ENCODE measurements at places on chromosomes 5 and 9. TPM values are rescaled to one million over a fixed set of nuclear protein-coding genes. Genes with fewer than 3 reads are reported as not detected.

GRCh38 chr5:90015584-90016018, 394.0 kb downstream of the CETN3 start:
- no peak for DNase-seq

The SLC4A9 gene
- not detected for total RNA-seq

- no peak for DNase-seq
These were observed 71.0 kb downstream of the NREP start for GRCh38 chr5:111685969-111686368.

The PCSK1 gene
- total RNA-seq = not detected

DNA sequence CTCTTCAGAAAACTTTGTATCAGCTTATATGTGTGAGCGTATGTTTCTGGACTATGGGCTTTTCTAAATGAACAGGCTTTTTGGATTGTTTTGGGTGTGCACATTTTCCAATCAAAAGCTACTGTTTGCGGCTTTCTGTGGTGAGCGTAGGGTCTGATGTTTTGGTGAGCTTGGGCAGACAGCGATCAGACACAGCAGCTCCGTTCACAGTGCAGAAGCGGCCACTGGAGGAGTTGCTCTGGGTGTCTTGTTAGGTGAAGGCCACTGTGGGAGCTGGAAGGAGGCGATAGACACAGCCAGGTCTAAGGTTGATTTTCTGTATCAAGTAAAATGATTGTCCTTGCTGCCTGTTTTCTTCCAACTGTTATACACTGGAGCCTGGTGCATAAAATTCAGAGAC, 11.1 kb downstream of the PRRC2B start:
- no peak for DNase-seq

DNA sequence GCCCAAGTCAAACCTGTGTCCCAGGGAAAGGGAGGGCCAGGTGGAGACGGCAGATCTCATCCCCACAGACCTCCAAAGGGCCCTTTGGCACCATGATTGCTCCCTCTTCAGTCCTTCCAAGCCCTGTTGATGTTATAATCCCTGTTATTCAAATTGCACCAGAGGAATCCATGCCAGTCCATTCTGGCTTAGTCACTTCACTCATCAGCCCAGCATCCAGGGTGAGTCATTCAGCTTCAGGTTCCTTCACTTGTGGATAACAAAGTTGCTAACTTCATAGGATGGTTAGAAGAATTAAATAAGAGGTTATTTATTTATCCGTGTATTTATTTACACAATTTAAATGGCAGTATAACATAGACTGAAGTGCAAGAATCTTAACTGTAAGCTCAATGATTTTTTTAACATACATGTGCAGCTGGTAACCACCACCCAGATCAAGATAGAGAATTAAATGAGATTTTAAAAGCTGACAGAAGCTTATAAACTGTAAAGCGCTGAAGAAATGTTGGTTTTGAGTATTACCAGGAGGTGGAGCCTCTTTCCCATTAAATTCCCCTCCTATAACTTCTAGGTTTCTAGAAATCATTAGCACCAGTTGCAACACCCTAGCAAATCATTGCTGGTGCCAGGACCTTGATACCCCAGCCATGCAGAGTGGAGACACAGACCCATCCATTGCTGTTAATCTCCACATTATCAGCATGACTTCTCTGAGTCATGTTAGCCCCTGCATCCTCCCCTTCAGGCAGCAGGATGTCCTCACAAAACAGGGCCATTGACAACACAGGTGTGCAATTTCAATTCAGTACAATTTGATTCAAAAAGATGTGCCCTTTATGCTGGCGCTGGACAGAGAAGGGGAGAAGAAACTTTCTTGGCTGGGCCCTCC, 77.4 kb downstream of the SEC61B start:
- DNase-seq = peak; percentile 75

- no peak for DNase-seq
These were observed 122.0 kb downstream of the TLE4 start for GRCh38 chr9:79693750-79694149.

The PRR16 gene
- total RNA-seq = 0.23 TPM

The DRD1 gene
- total RNA-seq = not detected

DNA sequence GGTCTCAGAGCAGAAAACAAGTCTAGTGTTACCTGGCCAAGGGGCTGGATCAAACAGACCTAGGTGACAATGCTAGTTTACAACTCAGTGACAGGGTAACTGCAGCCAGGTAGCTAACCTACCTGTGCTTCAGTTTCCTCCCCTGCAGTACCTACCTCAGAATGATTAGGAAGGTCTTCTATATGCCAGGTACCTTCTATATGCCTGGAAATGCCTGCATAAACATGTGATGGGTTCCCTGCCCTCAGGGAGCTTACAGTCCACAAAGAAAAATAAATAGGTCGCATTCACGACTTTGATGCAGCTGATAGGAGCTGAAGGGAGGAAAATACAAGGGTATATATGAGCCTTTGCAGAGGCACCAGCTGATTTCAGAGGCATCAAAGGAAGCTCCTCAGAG, 16.1 kb downstream of the LHFPL2 start:
- no peak for DNase-seq

GRCh38 chr5:151648988-151649387, 37.7 kb downstream of the SPARC start:
- no peak for DNase-seq

The FUBP3 gene
- 22.7 TPM for total RNA-seq

DNA sequence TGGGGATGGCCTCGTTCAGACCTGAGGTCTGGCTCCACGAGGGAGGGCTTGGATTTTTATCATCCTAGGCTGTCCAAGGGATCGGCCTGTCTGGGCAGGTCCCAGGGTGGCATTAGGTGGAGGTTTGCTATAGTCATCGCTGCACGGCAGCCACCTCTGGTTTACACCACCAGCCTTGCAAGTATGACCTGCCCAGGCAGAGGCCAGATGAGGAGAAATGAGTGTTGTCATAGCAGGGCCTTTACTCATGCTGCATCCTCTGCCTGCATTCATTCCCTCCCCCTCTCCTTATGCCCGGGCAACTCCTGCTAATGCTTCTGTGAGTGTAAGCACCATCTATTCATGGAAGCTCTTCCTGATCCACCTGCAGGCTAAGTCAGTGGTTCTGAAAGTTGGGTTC, 15.3 kb upstream of the NDST1 start:
- DNase-seq = peak; percentile 47

The TRPM3 gene
- not detected for total RNA-seq

The PRRC1 gene
- total RNA-seq = 44.0 TPM

DNA sequence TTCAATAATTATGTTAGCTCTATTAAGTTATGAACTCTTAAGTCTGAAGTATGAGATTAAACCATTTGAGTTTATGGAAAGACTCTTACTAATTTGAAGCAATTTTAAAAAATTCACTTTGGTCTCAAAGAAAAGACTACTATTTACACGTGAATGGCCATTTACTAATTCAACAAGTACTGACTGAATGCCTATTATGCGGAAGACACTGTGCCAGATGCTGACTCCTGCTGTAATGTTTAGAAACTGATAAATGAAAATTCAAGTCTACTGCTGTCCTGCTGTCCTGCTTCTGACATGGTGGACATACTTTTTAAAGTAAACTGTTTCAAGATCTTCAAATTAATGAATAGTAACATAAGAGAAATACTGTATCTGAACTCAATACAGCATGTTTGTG, 116.2 kb downstream of the MPDZ start:
- DNase-seq = no peak

GRCh38 chr5:61349935-61350334, 17.9 kb downstream of the ZSWIM6 start:
- DNase-seq = no peak

The SEMA4D gene
- total RNA-seq = 12.3 TPM

The ARAP3 gene
- total RNA-seq = 11.3 TPM

The EIF4E1B gene
- not detected for total RNA-seq

The IL5 gene
- not detected for total RNA-seq

The GTF2H2C gene
- total RNA-seq = 23.2 TPM

The TMEM267 gene
- total RNA-seq = 9.3 TPM

DNA sequence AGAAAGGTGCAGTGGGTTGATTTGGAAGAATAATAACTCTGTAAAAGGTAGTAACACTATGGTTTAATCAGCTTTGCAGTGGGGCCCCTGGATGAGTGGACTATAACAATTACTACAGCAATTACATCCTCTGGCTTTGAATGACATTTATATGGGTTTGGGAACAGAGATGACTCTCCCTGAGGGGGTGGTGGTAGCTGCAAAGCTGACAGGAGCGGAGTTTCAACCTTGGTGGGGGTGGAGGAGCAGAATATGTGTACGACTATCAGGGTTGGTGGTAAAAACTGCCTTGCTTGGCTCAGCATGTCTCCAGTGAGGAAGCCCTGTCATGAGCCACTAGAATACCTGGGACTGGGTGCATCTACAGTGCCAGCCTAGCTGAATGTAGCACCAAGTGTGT, 28.3 kb upstream of the NR3C1 start:
- DNase-seq = no peak

GRCh38 chr9:32294106-32294505, 90.3 kb upstream of the ACO1 start:
- DNase-seq = no peak

DNA sequence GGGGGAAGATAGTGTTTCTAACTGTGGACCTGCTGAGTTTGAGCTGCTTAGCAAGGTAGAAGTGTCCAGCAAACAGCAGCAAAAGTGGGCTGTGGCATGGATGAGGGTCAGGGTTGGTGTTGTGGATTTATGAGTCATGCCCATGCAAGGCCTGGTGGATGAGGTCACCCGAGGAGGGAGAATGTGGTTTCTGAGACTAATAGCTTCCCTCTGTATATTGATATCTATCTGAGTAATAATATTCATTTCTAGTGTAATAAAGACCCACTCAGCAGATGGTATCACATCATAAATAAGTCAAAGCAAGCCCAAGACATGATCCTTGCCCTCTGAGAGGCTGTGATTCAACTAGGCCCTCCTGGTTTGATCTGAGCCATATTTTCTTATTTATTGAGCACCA, 597.8 kb upstream of the CLINT1 start:
- peak; percentile 68 for DNase-seq

The CKMT2 gene
- total RNA-seq = not detected

- DNase-seq = peak; percentile 91
These were observed 10.4 kb upstream of the CMBL start for GRCh38 chr5:10317825-10318682.

The NME5 gene
- 1.0 TPM for total RNA-seq

GRCh38 chr9:122325124-122325523, 45.7 kb upstream of the PTGS1 start:
- DNase-seq = no peak

DNA sequence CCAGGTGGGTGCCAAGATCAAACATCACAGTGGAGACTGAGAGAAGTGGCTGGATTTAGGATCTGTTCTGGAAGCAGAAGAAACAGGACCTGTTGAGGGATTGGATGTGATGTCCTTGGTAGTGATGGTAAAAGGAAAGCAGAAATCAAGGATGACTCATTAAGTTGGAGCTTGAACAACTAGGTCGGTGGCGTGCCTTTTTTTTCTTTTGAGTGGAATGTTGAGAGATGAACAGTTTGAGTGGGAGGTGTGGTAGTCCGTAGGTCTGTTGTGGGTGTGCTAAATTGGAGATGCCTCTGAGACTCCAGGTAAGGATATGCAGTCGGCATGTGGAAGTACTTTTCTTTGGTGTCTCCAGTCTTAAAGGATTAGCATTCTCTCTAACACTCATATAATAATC, 92.1 kb upstream of the IL12B start:
- no peak for DNase-seq

GRCh38 chr9:69122549-69123141, 51.4 kb upstream of the TJP2 start:
- peak; percentile 40 for DNase-seq

DNA sequence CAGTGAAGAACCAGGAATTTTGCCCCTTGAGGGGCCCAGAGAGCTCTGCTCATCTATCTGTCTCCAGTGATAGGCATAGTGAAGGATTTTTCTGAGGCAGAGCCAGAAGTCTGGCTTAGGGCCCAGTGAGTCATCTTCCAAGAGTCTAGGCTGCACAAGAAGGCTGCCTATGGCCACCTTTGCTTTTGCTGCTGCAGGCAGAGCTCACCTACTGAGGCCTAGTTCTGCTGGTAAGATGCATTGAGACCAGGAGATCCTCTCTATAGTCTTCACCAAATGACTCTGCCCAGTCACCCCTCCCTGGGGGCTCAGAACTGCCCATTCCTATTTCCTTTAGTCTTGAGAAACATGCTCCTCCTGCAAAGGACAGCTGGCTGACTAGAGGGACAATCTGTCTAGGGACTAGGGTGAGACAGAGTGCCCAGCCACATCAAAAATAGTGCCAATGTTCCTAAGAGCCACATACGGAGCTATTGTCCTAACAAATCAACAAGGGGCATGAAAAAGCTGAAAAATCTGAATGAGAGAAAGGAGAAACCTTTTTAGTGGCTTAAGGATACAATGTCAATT, 40.3 kb upstream of the CDKN2AIPNL start:
- DNase-seq = no peak

DNA sequence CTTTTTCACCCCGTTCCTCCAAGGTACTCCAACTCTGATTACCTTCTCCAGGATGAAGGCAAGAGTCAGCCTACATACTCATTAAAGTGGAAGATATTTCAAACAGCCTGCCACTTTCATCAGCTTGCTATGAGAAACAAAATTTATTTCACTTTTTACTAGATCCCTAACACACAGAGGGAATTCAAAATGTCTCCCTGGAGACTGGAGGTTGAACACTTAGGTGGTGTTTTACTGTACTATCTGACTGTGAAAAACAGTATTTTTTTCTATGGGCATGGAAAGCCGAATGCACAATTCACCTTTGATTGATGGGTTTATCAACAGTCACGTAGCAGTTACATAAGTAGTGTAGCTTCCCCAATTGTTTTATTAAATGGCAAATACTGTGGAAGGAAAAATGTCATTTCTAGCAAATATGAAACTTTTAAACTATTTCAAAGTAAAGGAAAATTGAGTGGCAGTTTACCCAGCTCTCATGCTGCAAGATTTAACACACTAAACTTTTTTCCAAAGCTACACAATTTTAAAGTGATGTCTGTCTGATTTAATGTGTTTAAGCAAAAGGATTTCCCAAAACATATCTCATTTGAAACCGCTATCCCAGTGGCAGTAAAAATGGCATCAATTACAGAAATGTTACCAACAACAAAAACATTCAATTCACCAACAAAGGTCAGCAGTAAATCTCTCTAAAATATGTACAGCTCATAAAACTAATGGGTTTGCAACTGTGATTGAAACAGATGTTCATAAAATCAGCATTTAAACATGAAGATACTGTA, 125.0 kb upstream of the TLE4 start:
- no peak for DNase-seq

The ZFP2 gene
- total RNA-seq = 0.29 TPM

The ADAMTS12 gene
- total RNA-seq = 3.3 TPM

The CCL27 gene
- total RNA-seq = not detected

The LCN1 gene
- total RNA-seq = not detected

Data from epithelial cell of proximal tubule (primary cell).